Stimulated activated CD4-positive, alpha-beta T cell treated with anti-CD3 and anti-CD28 coated beads, Interleukin-1b, Interleukin-23, amount 100 ng/mL, for 1 hour (primary cell): ENCODE measurements at places on chromosomes 3 and 15.

- no peak for DNase-seq
Observed at GRCh38 chr15:100526027-100526481, 2.7 kb downstream of the CERS3 start.

- DNase-seq = no peak
Observed at GRCh38 chr3:102036017-102036416, 186.7 kb downstream of the NFKBIZ start.

DNA sequence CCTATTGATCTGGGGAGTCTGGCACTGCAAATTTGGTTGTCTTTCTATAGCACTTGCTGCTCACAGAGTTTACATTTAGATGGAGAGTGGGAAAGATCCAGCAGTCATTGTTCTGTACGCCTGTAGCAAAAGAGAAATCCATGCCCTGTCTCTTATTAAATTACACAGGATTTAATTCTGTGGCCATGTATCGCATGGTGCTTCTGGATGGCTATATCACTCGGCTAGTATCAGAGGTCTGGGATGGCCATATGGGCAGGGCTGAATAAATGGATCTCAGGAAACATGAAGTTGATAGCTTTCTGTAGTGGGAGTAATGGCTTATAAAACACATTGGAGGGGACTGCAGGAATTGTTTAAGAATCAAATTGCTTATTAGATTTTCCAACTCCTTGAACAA lies 325.8 kb upstream of the DPH6 start:
- DNase-seq = no peak

GRCh38 chr3:153095441-153095840 lies 66.6 kb upstream of the RAP2B start:
- DNase-seq = no peak

GRCh38 chr15:98143116-98143515 lies 182.6 kb downstream of the ARRDC4 start:
- no peak for DNase-seq

- DNase-seq = no peak
Observed at GRCh38 chr15:88655103-88655553, 16.3 kb downstream of the ISG20 start.

GRCh38 chr3:23611737-23612295 lies 193.9 kb upstream of the UBE2E1 start:
- DNase-seq = no peak

GRCh38 chr3:8460815-8461456 lies 40.7 kb upstream of the LMCD1 start:
- no peak for DNase-seq

DNA sequence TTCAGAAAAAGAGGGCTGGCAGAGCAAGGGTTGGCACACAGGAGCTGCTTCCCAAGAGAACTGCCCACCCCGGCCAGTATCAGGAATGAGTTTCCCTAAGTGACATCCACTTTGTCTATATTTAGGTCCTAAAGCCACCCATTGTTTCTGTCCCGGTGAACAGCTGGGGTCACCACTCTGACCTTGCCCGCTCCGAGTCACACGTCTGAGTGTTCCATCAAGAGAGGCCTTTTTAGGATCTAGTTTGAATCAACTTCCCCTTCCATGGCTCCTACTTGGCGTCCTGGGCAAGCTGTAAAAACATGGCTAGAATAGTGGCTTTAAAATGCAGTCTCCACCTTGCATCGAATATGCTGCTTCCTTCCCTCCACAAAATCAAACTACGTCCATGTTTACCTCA lies 109.6 kb upstream of the ARHGEF3 start:
- no peak for DNase-seq

DNA sequence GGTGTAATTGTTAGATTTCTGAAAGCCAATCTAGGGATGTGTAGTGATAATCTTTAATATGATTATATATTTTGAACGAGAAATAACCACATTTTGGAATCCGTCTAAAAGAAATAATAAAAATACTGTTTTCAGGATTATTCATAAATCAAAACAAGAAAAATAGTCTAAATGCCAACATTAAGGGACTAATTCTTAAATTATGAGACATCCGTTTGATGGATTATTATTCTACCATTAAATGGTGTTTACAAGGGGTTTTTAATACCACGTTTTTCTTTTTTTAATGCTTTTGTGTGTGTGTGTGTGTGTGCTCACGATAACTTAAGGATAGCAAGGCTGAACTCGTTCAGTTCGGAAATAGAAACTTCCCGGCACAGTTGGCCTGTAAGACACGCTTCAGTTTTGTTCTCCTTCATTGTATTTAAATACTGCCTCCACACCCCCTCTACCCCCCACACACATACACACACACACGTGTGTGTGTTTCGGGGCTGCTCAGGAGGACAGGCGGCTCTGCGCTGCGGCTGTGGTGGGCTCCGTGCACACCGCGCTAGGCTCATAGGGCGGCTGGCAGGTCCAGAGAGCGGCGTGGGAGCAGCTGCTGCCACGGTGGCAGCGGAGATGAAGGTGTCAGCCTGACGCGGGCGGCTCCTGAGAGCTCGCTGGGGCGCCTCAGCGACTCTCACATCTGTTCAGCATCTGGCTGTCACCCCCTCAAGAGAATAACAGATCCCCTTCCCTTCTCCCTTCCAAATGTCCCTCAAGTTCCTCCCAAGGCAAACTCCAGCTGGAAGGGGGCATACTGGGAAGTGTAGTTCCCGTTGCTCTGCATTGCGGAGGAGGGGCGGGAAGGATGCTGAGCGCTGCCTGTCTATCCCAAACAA lies 23.0 kb upstream of the ANP32A start:
- peak; percentile 18 for DNase-seq

DNA sequence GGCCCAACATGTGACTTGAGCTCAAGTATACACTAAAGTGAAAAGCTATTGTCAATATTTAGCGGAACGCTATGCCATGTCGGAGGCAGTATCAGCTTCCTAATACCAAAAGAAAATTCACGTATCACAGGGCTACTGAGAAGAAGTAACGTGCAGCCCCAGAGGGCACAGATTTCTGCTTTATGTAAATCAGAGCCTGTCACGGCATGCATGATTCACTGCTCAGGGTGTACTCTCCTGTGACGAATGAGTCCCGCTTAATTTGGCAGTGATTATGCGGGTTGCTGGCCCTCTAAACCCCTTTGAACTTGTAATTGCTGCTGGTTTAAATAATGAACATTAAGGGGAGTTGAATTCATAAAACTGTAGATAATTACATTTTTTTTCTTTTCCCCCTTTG lies 85.3 kb downstream of the MEIS2 start:
- no peak for DNase-seq

DNA sequence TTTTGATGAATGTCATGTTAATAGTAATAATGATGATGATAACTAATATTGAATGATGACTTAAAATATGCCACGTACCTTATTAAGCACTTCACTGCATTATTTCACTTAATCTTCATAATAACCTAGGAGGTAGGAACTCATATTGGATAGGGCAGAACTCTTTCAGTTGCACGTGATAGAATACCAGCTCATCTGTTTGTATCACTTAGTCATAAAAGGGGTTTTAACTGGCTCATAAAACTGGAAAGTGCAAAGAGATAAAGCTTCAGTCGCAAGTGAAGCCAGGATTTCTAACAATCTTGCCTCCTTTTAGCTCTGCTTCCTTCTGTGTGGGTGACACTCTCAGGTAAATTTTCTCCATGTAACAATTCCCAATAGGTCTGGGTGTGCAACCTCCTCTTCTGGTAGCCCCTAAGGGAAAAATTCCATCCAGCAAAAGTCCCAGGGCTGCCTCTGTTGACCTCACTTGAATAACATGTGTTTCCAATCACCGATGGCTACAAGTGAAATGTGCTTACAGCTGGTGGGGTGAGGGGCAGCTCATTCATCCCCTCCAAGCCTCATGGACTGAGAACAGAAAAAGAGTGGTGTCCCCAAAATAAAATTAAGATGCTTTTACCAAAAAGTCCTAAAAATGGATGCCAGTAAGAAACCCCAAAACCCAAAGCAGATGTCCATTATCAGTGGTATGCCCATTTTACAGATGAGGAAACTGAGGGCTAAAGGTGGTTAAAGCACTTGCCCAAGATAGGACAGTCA lies 9.3 kb downstream of the GXYLT2 start:
- no peak for DNase-seq

DNA sequence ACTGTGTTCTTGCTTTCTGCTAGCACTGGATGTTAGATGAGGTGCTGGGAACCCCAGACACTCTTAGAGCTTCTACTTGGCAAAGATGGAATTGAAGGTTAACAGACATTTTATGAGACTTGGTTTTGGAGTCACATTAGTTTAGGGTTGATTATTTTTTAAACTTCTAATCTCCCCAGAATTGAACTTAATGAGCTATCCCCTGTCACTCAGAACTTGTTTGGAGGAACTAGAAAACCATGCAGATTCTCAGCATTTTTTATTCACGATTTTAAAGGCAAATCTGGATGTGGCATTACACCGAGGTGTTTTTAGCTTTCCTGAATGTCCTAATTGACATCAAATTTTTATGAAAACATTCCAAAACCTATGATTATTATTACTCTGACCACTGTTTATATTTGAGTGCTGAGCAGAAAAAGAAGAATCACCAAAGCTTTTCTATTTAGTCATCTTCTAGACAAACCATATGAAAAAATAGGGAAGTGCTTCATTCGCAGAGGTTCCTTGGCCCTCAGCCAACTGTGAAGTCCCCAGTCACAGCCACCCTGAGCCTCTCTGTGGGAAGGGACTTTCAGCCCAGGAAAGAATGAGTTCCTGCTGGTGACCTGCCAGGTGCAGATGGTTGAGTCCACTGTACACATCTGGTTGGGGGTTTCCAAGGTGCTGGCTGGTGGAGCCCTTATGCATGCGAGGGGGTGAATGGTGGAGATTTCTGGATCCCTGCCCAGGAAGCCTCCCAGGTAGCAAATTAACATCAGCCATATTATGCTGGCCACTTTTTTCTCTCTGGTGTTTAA lies 196.0 kb upstream of the TOPAZ1 start:
- DNase-seq = no peak

DNA sequence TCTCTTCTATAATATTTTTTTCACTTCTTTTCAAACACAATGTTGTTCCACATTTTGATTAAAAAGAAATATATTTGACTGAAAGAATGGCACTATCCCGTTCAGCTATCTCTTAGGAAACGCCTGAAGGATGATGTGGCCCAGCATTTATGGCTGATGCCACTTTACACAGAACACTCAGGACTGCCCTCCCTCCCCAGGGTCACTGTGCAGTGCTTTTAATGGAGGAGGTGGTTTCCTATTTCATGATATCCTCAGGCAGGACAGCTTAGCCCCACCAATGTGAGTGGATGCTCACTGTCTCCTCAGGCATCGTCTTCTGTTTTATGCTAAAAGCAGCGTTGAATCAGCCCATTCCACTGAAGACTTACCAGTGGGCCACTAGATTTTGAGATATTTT lies 135.9 kb downstream of the KCNAB1 start:
- DNase-seq = no peak

- no peak for DNase-seq
Observed at GRCh38 chr3:111761309-111761795, 97.7 kb upstream of the PHLDB2 start.

GRCh38 chr3:94619643-94620042 lies 556.8 kb downstream of the NSUN3 start:
- no peak for DNase-seq

DNA sequence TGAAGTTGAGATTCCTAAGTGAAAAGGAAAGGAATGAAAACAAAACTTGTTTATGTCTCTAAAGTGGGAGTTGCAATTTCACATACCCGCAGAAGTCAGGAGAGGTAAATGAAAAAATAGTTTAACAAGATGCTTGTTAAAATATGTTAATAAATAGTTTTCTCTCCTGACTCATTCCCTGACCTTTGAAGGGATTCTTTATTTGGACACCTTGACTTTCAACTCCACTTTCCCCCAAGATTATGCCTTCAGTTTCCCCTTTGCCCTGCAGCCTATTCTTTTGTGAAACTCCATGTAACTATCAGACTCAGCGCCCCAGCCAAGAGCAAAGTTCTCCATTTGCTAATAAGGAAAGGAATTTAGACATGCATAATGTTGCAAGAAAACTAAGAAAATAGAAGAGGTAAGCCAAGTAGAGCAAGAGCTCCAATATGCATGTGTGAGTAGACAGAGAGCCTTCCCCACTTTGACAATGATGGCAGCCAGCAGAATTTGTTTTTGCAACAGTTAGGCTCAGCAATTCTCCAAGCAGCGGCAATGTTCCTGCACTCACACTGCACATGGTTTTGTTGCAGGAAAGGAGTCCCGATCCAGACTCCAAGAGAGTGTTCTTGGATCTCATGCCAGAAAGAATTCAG lies 61.2 kb downstream of the CD200 start:
- no peak for DNase-seq

DNA sequence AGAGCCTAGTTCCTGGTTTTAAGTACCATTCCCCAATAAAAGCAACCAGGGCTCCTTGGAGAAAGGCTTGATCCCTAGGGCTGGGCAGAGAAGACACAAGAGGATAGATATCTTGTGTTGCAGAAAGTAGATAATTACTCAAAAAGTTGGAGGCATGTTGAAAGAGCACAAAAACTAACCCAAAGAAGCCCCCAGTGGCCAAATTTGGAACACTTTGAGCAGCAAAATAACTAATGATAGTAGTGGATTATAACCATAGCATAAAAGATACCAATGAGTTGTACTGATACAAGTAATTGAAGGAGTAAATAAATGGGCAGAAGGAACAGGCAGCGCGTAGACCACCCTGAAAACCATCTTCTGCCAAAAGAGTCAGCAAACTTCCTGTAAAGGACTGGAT lies 12.0 kb downstream of the EXOSC7 start:
- DNase-seq = no peak

- DNase-seq = no peak
Observed at GRCh38 chr3:44078863-44079262, 162.8 kb upstream of the TOPAZ1 start.

GRCh38 chr3:56693750-56694149 lies 10.7 kb upstream of the TASOR start:
- no peak for DNase-seq

DNA sequence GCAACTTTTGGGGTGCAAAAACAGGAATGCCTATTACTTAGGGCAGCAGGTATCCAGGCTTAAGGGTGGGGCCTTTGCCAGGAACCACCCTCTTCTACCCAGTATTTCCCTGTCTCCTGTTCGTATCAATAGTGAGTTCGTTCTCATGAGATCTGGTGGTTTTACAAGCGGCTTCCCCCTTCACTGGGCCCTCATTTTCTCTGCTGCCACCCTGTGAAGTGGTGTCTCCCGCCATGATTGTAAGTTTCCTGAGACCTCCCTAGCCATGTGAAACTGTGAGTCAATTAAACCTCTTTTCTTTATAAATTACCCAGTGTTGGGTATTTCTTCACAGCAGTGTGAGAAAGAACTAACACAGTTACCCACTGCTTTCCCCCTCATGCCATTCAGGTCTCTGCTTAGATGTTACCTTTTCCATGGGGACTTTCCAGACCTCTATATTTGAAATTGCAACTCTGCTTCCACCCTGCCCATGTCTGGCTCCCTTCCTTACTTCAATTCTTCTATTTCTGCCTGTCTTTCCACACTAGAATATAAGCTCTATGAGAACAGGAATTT lies 23.9 kb upstream of the TRA2B start:
- no peak for DNase-seq

DNA sequence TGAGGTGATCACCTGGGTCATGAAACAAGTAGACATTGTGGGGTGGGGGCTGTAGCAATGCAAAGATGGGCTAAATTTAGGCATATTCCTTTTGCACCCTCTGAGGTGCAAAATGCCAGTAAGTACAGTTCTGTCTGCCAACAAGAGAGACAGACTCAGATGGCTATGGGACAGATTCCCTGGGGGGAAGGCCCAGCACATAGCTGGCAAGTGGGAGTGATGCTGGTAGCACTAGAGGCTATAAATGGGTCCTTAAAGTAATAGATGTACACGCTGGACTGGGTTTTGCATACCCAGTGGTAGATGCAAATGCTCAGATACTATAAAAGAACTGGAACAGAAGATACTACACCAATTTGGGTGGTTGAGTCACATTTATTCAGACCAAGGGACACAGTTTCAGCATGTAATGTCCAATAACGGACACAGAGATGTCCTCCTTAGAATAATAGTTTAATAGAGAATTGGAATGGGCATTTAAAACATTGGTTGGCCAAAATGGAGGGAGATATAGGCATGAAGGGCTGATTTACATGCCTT lies 67.4 kb upstream of the RNU6-1 start:
- DNase-seq = no peak
